ENCODE measurements at places on chromosomes 6 and 20. TPM values are rescaled to one million over a fixed set of nuclear protein-coding genes. Genes with fewer than 3 reads are reported as not detected.
A peak's percentile ranks its signal among the peaks of the same experiment; 100 is the strongest.

- DNase-seq, result no peak
Observed at GRCh38 chr6:74610352-74610751, 595.5 kb downstream of the COL12A1 start.

DNA sequence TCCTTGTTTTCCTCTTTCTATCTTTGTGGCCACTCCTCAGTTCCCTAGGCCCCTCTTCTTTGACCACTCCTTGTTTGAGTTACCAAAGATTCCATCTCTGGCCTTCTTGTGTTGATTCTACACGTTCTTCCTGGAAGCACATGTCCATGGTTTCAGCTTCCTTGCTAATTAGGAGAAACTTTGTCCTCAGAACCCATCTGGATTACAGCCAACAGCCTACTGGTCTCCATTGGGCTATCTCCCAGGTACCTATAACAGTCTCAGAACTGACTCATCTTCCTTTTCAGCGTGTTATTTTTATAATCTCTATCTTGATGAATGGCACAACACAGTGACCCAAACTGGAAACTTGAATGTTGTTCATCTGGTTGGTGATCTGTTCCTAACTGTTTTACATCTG lies 17.5 kb downstream of the PTPRA start:
- DNase-seq, result no peak

- DNase-seq, result no peak
Observed at GRCh38 chr6:16849988-16850680, 88.9 kb upstream of the ATXN1 start.

- no peak for DNase-seq
Observed at GRCh38 chr6:134041093-134041492, 11.3 kb downstream of the SLC2A12 start.

DNA sequence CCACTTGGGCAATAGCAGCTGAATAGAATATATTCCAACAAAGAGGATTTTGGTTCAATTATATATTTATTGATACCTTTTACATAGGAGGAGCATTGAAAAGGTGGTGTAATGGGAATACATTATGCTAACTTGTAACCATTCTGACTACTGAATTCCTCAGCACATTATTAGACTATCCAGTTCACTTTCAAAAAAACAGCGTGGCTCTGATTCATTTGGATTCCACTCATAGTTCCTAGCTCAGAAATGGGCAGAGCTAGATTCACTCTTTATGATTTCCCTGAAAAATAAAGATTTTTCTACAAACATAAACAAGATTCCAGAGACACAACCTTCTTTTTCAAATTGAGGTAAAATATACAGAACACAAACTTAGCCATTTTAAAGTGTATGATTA lies 9.2 kb upstream of the TRERF1 start:
- DNase-seq, result no peak

DNA sequence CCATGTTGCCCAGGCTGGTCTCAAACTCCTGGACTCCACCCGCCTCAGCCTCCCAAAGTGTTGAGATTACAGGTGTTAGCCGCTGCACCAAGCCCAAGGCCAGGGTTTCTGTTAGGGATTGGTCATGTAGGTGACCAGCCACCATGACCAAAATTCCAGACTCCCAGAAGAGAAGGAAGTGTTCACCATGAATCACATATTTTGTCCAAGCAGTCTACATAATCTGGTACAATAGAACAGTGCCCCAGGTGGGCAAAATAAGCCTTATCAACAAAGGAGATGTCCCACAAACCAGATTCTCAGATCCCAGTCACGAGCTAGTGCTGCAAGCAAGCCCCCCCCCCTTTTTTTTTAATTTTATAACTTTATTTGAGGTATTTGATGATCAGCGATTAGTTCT lies 20.0 kb downstream of the ZNF341 start:
- no peak for DNase-seq

- peak; percentile 17 for DNase-seq
Observed at GRCh38 chr20:61812121-61812844, 253.4 kb downstream of the TAF4 start.

GRCh38 chr6:128327890-128328289 lies 192.5 kb downstream of the PTPRK start:
- no peak for DNase-seq

DNA sequence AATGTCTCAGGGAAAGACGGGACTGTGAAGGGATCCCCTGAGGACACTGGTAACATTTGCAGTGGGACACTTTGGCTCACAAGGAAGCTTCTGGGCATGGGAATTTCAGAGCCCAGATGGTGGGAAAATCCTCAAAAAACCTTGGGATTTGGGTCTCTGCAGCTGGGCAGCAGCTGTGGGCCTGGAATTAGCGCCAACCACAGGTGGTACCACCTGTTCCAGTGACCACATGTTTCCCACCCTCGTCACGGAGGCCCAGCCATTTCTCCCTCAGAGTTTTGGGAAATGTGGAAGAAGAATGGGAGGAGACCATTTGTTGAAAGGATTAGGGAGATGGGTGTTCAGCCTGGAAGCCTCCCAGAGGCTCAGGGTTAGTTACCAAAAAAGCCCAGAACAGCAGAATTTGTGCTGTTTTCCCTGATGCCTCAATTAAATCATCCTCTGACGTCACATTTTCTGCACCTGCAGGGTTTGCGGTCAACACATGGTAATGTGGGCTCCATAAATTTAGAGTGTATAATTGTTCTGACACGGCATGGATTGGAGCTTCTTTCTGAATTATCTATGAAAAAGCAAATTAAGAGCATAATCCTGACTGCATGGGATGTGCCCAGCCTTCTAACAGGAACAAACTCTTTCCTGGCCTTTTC lies 34.4 kb downstream of the EDN3 start:
- DNase-seq, result no peak

DNA sequence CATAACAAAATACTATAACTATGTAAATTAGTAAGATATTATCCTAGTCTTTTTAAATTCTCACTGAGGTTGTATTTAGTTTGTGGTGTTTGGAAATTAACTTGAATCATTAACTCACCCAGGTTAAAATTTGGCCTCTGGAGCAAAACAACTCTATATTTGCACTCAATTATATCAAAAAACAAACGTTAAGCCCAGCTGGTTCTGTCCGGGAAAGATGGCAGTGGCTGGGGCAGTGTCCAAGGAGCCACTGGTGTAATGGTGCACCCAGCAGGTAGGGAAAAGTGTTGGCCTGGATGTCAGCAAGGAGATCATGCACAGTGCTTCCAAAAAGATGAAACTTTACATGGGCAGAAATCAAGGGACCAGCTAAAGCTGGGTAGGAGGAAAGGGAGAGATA lies 285.3 kb upstream of the CITED2 start:
- DNase-seq, result no peak

- no peak for DNase-seq
Observed at GRCh38 chr6:162154001-162154400, 573.6 kb downstream of the PRKN start.

DNA sequence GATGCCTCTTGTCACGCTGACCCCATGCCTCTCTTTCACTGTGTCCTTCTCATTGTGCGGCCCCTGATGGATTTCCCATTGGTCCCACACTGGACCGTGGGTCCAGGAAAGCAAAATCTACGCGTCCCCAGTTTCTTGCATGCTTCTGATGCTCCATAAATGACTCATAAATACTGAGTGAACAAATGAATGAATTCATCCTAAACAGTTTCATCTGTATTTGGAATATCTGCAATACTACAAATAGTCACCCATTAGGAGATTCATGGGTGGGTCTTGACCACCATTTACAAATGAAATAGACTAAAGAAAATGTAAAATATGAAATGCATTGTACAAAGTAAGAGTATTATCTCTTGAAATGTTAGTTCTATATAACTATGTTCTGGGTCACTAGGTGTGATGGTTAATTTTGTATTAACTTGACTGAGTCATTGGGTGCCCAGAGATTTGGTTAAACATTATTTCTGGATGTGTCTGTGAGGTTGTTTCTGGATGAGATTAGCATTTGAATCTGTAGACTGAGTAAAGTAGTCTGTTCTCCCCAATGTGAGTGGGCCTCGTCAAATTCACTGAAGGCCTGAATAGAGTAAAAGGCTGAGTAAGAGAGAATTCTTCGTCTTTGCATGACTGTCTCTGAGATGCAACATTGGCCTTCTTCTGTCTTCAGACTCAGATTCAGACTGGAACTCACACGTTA lies 448.7 kb downstream of the PREX1 start:
- no peak for DNase-seq

DNA sequence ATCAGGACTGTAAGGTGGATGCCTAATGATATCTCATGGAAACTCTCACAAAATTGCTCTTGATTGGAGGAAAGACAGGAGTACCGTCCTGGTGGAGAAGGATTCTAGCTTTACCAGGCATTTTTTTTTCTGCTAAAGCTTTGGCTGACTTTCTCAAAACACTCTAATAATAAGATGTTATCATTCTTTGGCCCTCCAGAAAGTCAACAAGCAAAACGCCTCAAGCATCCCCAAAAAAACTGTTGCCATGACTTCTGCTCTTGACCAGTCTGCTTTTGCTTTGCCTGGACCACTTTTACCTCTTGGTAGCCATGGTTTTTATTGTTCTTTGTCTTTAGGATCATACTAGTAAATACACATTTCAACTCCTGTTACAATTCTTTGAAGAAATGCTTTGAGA lies 55.5 kb upstream of the RUNX2 start:
- no peak for DNase-seq

DNA sequence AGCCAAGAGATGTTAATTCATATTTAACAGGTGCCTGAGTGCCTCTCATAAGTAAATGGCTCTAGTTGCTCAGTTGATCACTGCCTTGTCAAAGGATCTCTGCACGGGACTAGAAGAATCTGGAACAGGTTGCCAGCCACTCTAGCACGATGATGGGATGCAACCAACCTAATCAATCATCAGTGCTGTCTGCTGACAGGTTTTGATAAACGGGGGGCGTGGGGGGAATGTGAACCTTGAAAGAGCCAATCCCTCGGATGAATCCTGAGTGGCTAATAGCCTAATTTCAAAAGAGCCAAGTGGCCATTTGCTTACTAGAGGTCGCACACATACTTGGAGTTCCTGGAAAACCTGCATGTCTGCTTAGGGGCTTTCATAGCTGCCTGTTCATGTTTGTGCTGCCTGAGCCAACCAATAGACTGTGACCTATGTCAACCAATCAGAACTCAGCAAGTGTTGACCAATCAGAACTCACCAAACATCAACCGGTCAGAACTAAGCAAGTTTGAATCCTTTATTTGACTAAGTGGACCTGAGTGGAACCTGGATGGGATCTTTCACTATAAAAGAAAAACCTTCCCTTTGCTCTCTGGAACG lies 43.5 kb upstream of the ECI2 start:
- no peak for DNase-seq

DNA sequence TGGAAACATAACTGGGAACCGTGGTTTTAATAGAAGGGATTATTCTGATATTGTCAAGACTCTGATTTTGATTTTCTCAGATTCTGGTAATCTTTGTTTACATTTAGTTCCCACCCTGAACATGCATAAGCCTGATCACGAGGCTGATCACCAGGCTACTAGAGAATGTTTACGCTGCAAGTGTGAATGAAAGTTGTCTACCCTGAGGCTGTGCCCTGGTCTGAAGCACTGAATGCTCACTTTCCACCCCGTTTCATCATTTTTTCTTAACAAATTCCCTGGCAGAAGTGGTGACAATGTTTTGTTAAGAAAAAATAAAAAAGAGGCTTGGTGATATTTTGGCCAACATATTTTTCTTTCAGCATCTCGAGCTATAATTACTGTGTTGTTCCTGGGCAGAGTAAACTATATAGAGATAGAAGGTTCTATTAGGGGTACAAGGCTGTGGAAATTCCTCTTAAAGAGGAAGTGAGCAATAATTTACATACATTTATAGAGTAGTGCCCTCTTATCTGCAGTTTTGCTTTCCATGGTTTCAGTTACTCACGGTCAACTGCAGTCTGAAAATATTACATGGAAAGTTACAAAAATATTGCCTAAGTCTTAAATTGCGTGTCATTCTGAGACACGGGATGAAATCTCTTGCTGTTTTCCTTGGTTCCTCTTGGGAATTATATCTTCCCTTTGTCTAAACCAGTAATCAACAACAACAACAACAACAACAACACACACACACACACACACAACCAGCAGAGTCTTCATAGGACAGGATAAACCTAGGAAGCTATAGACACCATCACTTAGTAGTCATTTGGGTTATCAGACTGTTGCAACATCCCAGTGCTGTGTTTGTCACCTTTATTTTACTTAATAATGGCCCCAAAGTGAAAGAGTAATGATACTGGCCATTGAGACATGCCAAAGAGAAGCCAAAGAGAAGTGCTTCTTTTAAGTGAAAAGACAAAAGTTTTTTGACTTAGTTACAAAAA lies 566.6 kb upstream of the CITED2 start:
- no peak for DNase-seq

DNA sequence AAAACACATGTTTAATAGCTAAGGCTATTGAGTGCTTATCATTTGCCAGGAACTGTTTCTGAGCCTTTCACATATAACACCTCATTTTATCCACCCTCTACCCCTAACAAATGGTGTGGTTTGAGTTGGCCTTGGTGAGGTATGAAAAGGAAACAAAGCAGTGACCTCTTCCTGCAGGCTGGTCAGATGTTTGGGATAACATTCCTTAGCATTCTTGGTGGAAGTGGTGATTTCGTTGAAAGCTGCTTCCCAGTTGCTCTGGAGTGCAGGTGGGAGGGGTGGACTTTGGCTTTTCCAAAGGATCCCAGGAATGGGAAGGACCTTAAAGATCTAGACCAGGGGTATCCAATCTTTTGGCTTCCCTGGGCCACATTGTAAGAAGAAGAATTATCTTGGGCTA lies 41.3 kb downstream of the CARMIL1 start:
- DNase-seq, result no peak

- peak; percentile 61 for DNase-seq
Observed at GRCh38 chr6:34237722-34238584, 1.3 kb downstream of the HMGA1 start.

DNA sequence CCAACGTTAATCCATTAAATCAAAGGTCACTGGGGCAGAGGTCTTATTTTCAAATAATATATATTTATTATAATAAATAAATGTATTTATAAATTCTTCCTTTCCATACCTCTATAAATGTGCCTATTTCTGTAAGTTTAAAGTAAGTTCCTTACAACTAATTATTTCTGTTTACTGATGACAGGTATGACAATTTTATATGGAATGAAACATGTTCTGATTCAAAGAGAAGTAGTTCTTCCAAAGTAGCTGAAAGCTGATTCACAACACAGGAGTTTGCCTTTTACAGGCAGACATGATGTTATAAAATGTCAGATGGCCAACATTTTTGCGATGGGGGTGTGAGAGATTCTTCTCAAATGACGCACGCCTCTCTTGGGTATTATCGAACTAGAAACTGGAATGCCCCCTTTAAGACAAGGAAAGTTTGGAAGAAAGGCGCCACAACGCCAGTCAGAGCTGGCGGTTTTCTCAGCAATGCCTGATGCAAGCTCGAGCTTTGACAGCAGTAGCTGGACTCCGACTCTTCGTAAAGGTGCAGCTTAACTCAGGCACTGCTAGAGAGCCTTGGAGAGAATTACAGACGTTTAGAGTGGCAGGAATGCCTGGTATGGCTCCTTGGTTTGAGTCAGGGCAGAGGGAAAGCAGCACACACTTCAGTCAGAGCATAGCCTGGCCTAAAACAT lies 92.1 kb downstream of the FOXC1 start:
- DNase-seq, result no peak

DDX43 gene
- 0.52 TPM for total RNA-seq

WFDC2 gene
- total RNA-seq, result 1.4 TPM

CAPN11 gene
- total RNA-seq, result 0.40 TPM

VSTM2L gene
- total RNA-seq, result 10.3 TPM

CDYL gene
- 31.8 TPM for total RNA-seq

HRH3 gene
- not detected for total RNA-seq

CCDC28A gene
- 9.0 TPM for total RNA-seq

Measured in left ventricle myocardium superior (tissue), 1 donor.